ENCODE measurements at places on chromosomes 6 and 20.

GRCh38 chr6:136726837-136727557 is 65.3 kb downstream of the MAP3K5 start:
- DNase-seq, result peak; percentile 12

DNA sequence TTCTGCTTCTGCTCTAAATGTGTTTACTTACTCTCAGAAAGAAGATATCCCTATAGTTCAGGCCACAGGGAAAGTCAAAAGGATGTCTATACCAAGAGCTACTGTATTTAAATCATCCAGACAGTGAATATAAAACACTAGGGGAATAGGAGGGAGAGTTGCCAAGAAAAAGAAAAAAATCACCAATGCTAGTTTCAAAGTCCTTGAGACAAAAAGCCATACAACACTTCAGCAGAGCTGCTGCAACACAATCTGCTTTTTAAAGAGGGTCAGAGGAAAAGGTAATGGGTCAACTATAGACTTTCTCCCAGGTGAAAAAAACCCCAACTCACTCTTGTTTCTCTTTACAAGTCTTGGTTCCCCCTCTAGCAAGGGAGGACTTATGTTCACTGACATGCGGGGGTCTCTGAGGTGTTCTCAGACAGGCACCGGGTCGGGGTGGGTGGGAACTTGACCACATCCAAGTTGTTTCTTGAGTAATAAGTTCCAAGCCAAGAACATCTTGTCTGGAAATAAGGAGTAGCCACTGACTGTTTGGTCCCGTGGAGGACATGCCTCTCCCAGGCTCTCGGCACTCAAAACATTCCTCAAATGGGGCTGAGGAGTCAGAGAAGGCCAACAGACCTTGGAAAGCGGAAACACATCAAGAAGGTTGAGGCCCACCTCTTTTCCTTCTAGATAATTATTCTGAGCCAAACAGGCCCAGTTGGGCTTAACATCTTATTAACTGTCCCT is 47.7 kb downstream of the GJA10 start:
- no peak for DNase-seq

DNA sequence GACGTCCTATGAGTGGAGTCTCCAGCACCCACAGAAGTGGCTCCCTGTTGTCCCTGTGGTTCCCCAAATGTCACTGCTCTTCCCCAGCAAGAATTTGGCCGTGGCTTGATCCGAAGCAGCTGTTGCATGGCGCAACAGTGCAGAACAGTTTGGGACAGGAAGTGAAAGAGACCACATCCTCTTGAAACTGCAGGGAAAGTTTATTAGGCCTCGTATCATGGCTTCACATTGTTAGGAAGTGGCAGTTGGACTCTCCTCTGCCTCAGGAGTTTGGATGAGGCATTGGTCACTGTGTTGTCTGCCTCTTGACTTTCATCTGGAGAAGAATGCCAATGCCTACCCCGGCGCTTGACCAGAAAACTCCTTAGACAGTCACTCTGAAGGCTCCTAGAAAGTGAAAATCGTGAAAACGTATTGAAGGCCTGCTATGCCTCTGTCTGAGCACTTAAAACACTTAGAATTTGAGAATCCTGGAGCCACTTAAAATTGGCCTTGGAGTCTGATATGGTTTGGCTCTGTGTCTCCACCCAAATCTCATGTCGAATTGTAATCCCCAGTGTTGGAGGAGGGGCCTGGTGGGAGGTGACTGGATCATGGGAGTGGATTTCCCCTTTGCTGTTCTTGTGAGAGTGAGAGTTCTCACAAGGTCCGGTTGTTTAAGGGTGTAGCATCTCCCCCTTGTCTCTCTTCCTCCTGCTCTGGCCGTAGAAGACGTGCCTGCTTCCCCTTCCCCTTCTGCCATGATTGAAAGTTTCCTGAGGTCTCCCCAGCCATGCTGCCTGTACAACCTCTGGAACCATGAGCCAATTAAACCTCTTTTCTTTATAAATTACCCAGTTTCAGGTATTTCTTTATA is 334.9 kb upstream of the JARID2 start:
- DNase-seq, result no peak

GRCh38 chr20:20369250-20370093 is 1.6 kb downstream of the INSM1 start:
- DNase-seq, result peak; percentile 68

GRCh38 chr6:165013701-165014100 is 295.7 kb downstream of the C6orf118 start:
- no peak for DNase-seq

DNA sequence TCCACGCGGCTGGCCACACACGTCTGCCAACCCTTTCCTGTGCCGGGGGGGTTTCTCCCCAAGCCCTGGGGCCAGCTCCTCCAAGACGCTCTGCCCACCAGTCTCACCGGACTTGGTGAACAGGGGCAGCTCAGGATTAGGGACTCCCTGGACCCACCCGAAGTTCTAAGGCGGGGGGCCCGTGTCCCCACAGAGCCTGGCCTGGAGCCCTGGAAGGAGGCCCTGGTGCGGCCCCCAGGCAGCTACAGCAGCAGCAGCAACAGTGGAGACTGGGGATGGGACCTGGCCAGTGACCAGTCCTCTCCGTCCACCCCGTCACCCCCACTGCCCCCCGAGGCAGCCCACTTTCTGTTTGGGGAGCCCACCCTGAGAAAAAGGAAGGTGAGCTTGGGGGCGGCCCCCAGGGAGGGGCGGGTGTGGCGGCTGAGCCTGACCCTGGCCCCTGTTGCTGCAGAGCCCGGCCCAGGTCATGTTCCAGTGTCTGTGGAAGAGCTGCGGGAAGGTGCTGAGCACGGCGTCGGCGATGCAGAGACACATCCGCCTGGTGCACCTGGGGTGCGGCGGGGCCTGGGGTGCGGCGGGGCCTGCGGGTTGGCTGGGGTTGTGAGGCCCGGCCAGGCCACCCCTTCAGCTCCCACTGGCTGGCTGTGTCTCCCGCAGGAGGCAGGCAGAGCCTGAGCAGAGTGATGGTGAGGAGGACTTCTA is 2.3 kb downstream of the SLC2A4RG start:
- no peak for DNase-seq

DNA sequence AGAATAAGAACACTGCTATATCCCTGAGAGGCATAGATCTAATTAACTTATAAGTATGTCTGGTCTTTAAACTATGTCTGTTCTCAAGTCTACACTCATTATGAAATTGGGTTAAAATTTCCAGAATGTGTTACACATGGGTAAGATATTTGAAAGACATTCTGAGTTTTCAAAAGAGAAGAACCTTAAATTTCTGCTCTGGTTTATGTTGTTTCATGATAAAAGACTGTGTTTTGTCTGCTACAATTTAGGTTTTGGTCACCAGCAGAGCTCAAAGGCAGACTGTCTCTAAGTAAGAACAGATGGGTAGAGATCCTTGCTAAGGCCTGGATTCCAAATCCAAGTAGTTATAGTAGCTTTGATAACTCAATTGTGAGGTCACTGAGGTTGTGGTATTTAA is 6.0 kb downstream of the STMND1 start:
- no peak for DNase-seq

- no peak for DNase-seq
These were observed 1370.3 kb upstream of the CITED2 start for GRCh38 chr6:140744659-140745320.
